ENCODE measurements at places on chromosomes 5 and 9. TPM values are rescaled to one million over a fixed set of nuclear protein-coding genes. Genes with fewer than 3 reads are reported as not detected.

TMC1 gene
- 0.78 TPM for total RNA-seq

PCDHB7 gene
- total RNA-seq, result 13.4 TPM

DNA sequence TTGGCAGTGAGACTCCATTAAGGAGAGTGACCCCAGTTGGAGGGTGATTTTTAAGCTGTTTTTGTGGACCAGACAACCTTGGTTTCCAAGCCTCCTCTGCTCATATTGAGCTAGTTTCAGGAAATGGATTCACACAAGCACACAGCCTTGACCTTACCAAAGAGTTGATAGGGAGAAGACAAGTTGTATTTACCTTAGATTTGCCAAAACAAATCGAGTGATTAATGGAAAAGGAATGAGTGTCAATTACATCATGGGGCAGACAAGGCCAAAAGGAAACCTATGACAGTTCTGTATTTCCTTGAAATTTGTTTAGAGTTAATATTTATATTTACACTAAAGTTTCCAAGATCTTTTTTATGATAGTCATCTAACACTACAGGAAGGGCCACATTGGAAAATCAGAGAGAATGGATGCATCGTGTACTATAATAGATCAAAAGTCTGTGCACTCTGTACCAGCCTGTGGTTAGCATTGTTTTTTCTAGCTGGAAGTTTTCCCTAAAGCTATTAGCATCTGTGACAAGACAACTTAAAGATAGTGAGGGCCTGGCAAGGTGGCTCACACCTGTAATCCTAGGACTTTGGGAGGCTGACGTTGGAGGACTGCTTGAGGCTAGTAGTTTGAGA is 86.0 kb upstream of the FER start:
- DNase-seq, result no peak

DNA sequence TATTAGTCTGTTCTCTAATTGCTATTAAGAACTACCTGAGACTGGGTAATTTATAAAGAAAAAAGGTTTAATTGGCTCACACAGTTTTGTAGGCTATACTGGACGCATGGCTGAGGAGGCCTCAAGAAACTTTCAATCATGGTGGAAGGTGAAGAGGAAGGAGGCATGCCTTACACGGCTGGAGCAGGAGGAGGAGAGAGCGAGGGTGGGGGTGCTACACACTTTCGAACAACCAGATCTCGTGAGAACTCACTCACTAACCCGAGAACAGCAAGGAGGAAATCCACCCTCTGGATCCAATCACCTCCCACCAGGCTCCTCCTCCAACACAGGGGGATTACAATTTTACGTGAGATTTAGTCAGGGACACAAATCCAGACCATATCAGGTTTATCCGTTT is 90.0 kb downstream of the RMI1 start:
- DNase-seq, result no peak
